GM04504 (cell line): ENCODE measurements at places on chromosomes 5 and 9.

- no peak for DNase-seq
These were observed 192.5 kb upstream of the DAPK1 start for GRCh38 chr9:87305151-87305550.

GRCh38 chr9:70043285-70043684 lies 363 bp upstream of the MAMDC2 start:
- no peak for DNase-seq

GRCh38 chr9:12699529-12699928 lies 6.3 kb downstream of the TYRP1 start:
- DNase-seq: no peak

GRCh38 chr5:108763222-108763916 lies 15.7 kb downstream of the FER start:
- DNase-seq: no peak

- peak; percentile 46 for DNase-seq
These were observed 53.7 kb upstream of the KDM4C start for GRCh38 chr9:6703898-6704639.

DNA sequence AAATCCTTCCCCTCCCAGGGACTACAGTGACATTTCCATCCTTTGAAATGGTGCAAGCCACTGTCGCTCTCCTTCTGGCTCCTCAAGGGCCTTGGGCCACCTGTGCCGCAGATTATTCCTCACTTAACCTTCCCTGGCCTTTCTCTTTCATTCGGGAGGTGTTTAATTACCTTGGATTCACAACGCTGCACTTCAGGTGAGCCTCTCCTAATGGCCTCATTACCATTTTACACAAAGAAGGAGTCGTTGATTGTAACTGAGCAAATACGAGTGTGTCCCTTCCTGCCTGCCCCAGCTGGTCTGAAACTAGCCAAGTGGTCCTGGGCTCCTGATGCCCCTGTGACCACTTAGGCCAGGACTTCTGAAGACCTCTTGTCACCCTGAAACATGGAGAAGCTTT lies 205.0 kb downstream of the CRB2 start:
- no peak for DNase-seq

DNA sequence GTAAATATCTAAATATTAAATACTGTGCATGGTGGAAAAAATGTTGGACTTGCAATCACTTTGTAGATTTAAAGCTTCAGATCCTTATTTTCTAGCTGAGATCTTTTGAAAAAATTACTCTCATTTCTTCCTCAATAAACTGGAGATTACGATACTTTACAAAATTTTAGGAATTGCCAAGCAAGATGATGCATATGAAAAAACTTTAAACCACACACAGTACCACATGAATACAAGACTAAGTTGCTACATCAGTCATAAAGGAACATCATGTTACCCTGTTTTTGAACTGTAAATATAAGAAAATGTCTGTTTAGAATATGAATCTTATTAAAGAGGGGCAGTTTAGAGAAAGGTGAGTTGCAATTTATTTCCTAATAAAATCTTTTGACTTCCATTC lies 703.6 kb upstream of the NUDT12 start:
- no peak for DNase-seq

DNA sequence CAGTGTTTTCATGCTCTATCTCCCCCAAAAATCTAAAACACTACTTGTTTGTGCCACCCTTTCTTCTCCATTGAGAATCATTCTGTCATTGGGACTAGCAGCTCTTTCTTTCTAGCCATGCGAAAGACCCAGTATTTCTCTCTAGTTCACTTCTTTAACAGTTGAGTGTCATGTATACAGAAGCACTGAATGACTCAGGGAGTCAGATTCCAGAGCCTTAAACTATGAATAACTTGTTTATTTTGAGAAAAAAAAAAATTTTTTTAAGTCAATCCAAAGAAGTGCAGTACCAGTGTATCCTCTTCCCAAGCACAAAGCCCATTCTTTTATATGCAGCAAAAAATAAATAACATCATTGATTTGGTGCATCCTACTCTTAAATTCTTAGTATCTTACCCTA lies 415.4 kb upstream of the GRAMD2B start:
- no peak for DNase-seq

DNA sequence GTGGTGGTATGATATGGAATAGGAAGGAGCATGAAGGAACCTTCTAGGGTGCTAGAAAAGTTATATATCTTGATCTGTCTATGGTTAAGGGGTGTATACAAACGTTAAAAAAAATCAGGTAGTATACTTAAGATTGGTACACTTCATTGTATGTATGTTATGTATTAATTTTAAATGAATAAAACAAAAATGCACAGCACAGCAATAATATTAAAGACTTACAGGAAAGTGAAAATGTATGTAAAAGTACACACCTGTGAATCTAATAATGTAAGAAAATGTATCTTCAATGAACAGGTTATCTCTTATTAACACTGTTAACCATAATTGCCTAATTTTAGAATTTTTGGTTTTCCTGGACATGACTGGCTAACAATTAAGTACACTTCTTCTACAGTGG lies 77.2 kb downstream of the HMGCR start:
- no peak for DNase-seq

DNA sequence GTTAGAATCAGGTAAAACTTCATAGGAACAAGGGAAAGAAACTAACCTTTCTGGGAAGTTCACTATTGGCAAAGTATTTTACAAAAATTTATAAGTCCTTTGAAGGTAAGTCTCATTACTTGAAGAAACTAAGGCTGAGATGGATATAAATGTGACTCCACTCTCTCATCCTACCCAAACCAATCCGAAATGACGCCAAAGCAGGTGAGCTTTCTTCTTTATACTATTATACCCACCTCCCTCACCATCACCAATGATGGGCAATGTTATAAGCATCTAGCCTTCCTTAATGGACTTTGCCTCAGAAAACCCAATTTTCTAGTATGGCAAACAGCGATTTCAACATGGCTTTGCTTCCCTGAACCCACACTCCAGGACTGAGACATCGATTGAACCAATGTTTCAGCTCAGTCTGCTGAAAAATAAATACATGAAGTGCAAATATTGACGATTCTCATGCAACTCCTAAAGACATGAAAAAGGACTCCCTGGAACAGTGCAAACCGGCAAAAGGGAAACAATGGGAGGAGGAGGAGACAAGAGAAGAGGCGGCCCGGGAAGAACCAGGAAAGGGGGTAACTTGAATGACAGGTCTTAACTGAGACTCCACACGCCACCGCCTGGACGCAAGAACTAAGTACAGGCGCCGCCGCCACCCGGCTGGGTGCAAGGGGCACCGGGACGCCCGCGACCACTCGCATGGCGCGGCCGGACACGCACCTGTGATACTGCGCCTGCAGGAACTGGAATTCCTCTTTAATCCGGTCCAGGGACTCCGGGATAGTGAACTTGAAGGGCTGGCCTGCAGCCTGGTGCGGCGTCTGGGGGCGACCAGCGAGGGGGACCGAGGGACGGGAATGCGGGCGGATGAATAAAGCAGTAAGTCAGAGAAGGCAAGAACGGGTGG lies 2.5 kb downstream of the TLE1 start:
- DNase-seq: peak; percentile 57

- no peak for DNase-seq
These were observed 236.3 kb upstream of the SEMA6A start for GRCh38 chr5:116810951-116811350.

DNA sequence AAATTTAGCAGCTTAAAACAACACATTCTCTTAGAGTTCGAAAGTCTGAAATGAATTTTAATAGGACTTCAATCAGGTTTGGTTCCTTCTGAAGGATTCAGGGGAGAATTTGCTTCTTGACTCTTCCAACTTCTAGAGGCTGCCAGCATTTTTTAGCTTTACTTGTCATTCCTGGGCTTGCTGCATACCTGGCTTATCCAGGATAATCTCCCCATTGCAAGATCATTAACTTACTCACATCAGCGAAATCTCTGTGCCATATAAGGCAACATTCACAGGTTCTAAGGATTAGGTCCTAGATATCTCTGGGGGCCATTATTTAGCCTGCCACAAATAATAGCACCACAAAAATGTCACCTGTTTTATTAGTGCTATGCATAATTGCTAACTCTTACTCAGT lies 46.2 kb upstream of the PCSK5 start:
- no peak for DNase-seq

DNA sequence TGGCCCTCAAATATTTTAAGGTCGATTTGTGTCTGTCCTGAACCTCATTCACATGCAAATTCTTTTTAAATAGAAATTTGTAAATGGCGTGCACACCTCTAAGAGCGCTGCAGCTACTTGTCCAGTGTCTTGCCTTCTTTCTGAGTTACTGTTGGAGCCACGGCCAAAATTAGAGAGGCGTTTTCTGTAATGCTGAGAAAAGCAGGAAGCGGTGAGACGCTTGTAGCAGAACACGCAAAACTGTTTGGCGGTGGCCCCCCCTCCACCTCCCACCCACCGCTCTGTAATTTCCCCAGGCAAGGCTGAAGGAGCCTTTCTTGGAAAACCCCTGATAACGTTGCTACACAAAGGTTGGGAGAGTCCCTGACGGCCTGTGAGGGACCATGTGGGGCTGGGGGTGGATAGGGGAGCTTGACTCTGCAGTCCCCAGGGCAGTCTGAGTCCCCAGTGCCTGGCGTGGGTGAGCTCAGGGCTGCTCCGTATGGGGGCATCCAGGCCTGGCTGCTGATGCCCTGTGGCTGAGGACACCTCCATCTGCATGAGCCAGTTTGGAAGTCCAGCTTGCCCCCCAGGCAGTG lies 96.5 kb downstream of the GADD45G start:
- no peak for DNase-seq

- DNase-seq: no peak
These were observed 76.5 kb upstream of the ATG10 start for GRCh38 chr5:81895307-81895706.

- no peak for DNase-seq
These were observed 17.8 kb upstream of the ZNF618 start for GRCh38 chr9:113858282-113858681.

GRCh38 chr5:172819569-172819968 lies 14.5 kb upstream of the ERGIC1 start:
- no peak for DNase-seq

DNA sequence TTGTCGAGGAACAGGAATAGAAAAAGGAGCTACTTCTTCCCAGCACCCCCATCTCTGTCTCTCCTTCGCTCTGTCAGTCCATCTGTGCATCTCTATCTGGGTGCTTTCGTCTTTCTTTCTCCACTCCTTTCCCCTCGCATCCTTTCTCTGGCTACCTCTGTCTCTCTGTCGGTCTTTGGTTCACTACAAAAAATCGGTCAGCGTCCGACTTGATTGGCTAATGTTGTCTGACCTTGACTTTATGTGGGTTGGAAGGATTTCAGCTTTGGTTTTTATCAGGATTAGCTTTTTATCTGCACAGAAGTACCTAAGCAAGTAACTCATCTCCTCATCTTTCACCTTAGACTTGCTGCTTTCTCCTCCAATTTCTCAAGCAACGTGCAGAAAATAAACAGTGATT lies 575.2 kb upstream of the ZNF462 start:
- DNase-seq: no peak

DNA sequence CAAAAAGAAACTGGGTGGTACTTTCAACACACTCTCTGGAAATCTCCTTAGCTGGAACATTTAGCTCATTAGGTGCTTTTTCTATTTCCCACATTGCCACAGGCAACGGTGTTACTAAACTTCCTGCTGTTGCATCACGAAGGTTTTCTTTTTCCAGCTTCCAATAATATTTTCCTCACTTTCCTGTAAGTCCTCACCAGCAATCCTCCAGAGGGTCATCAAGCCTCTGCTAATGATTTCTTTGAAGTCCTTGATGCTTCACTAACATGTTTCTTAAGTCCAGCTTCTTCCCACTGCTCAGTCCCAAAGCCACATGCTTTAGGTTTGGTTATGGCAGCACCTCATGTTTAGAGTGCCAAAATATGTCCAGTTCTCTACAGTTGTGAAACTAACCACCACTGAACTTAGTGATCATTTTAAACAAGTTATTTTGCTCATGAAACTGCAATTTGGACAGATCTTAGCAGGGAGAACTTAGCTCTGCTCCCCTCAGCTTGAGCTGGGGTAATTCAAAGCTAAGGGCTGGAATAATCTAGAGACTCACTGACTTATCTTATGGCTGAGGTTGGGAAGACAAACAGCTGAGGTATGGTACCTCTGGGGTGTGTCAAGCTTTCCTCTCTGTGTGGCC lies 39.9 kb upstream of the RETREG1 start:
- peak; percentile 4 for DNase-seq

DNA sequence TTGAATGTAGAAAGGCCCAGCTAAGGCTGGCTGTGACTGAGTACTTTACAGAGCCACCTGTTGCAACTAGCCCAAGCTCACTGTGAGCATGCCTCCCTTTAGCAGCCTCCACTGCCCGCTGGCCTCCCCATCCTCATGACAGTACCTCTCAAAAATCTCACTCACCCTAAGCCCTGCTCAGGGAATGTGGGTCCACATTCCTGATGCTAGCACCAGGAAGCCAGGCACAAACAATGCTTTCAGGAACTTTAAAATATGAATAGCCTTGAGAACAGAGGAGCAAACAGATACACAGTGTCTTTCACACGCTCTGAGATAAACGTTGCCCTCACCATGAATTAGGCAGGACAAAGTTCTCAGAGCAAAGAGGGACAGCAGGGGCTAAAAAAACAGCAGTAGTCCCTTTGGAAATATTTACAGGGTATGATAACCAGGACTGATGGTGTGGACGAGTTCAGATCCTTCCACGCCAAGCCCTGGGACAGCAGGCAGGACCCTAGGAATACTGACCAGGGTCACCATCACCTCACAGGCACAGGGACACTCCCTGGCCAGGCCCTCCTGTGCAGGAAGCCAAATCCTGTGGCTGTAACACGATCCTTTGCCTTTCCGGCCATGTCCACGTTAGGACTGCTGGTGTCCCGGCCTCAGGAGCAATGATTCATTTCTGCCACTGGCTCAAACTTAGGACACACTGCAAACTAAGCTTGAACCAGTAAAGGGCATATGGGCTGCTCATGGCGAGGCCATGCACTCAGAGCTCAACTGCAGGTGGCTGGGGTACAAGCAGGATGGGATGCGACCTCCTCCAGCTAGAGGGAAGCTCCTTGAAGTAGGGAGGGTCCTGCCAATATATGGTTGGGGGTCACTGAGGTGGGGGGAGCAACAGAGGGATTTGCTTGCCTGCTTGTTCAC lies 9.6 kb downstream of the ACSL6 start:
- DNase-seq: peak; percentile 19

DNA sequence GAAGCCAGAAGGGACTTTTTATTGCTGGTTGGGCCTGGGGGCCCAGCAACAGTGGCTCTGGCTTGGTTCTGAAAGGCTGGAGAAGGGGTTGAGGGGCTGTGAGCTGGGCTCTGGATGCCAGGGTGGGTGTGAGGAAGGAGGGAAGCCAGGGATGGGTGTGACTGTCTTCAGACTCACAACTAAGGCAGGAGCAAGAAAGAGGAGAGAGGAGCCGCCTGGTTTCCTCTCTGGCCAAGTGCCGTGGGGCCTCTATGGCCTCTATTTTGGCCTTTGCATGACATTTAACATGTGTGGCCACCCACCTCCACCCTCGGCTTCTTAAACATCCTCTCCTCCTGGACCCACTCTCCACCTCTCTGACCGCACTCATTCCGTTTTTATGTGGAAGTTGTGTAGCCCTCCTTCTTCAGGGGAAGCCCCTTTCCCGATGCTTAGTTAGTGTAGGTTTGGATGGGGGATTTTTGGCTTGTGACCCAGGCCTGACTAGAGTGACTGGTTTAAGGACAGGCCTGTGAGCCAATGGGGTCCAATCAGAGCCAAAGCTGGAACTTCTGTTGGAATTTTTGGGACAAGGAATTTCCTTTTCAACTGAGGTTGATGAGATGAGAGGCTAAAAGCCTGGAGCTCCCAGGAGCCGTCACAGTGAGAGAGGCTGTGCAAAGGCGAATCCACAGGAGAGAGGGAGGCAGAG lies 517.8 kb downstream of the CCDC171 start:
- DNase-seq: no peak

GRCh38 chr9:116000748-116001329 lies 152.8 kb upstream of the PAPPA start:
- DNase-seq: no peak

GRCh38 chr5:95907740-95908706 lies 53.6 kb downstream of the ELL2 start:
- DNase-seq: no peak
